ENCODE measurements at places on chromosomes 2 and 18. TPM values are rescaled to one million over a fixed set of nuclear protein-coding genes. Genes with fewer than 3 reads are reported as not detected.

DNA sequence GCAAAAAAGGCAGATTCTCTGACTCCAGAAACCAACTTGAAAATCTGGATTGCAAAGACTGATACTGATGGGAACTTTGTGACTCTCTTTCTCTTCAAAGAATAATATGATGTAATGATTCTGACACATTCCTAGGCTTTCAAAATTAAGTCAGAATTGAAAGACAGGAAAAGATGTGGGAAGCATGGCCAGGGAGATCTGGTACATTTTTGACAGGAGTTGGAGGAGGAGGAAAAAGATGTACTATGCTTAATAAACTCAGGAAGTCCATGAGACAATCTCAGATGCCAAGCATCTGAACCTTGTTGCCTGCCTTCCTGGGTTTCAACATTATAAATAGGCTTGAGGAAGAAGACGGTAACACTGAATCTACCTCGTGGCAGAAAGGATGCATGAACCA is 34.2 kb downstream of the KLF7 start:
- DNase-seq: no peak

DNA sequence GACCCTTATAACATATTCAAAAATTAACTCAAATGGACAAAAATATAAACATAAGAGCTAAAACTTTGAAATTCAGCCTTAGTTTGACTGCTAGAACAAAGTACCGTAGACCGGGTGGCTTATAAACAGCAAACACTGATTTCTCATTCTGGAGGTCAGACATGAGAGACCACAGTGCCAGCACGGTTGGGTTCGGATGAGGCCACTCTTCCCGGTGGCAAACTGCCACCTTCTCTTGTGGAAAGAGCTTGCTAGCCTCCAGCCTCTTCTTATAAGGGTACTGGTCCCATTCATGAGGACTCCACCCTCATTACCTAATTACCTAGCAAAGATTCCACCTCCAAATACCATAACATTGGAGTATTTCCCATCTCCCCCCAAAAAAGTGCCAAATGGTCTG is 91.3 kb downstream of the FAM210A start:
- no peak for DNase-seq

DNA sequence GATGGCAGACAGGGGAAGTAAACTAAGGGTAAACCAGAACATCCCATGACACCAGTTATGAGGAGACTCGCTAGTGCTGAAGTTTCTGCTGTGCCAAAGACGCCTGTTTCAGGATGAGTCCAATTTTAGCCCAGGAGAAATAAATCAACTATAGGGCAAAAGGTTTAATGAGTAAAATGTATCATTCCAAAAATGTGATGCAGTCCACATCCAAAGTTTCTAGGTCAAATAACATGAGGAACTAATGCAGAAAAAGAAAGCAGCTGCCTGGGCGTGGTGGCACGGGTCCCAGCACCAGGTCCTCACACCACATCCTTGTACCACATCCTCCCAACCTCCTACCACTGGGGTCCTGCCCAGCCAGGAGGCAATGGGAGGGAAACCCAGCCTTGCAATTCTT is 126.9 kb upstream of the CTAGE1 start:
- DNase-seq: no peak

Gene IL18RAP
- total RNA-seq: not detected

DNA sequence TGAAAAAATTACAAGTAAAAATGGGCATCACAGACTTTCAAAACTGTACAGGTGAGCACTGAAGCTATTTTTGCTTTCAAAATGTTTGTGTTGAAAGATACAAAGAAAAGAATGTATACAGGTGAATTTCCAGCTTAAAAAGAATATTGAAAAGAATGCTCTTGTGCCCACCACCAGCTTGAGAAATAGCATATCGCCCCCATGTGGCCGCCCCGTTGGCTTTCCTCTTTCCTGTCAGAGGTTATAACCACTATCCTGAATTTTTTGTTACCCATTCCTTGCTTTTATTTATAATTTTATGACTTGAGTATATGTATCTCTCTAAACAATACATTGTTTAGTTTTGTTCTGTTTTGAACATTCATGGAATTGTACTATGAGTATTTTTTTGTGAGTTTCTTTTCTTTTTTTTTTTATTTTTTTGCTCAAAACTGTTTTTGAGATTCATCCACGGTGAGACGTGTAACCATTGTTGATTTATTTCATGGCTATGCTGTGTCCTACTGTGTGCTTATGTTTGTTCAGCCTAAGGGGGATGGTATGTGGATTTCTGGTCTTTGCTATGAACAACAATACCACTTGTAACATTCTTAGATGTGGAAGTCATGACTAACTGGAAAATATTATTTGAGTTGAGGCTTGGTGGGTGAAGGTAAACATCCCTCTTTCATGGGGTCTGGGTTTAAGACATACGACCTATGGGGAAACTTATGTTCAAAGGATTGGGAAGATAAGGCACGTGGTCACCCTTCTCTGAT is 11.6 kb downstream of the TRPM8 start:
- no peak for DNase-seq

DNA sequence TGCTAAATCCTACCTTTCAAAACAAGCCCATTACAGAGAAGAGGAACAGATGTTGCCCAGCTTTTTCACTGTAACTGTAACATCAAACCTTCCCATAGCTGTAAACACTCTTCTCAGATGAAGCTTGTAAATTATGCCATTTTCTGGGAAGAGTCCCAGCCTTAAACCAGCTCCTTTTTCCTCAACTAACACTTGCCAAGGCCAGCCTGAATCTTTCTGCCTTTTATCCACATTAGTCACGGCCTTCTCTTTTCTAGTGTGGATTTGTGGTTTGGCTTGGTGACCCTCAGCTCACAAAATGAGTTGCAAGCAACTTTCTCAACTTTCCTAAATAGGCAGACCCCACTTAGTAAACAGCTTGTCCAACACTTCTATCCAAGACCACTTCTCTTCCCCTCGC is 90.2 kb downstream of the CABLES1 start:
- no peak for DNase-seq

- DNase-seq: no peak
Observed at GRCh38 chr18:48440924-48441323, 31.7 kb upstream of the ZBTB7C start.

DNA sequence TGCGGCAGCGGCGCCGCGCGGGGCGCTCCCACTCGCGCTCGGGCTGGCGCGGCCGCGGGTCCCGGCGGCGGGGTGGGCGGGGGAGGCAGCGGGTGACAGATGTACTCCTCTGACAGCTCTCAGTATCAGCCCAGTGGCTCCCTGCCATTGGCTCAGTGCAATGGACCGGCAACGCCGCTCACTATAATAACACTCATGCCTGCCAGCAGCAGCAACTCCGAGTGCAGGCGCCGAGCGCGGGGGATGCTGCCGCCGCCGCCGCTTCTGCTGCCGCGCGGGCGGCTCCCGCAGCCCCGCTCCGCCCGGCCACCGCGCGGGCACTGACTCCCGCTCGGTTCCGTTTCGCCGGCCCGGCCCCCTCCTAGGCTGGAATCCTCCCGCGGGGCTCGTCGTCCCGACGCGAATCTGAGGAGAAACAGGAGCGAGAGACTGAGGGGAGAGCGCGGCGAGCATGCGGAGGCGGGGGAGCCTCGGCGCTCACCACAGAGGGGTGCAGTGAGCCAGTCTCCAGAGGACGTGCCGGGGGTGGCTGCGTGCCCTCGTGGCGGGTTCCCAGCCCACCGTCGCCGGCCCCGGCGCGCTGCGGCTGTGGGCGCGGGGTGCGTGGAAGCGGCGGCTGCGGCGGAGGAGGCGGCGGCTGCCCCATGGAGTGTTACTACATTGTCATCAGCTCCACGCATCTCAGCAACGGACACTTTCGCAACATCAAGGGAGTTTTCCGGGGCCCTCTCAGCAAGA is at the start of gene ZNF804A:
TSS of gene ZNF804A (plus strand) at position 214 of the 738 bp plus-strand sequence. CDS start at position 645, 431 bp downstream.
- DNase-seq: peak; percentile 28

Gene DAW1
- total RNA-seq: 0.42 TPM

DNA sequence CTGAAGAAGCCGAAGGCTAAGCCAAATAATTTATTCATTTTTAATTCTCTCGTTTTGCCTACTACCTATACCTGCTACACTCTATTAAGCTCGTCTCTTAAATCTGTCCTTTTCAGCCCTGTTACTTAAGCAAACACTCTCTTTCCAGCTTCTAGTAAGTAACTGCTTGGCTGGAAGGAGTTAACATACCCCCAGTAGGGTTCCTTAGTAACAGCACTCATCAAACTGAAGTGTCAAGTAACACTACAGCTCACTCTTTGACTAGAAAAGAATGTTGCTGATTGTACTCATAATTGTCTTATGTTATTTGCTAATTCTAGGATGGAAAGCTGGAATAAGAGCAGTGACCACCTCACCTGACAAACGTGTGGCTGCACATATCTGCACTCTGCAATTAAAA is 120.0 kb upstream of the SCN7A start:
- no peak for DNase-seq

GRCh38 chr18:23220355-23220754 is 85.1 kb downstream of the CABLES1 start:
- DNase-seq: no peak

- DNase-seq: no peak
Observed at GRCh38 chr2:23691565-23691964, 235.4 kb downstream of the ATAD2B start.

Gene CDH7
- total RNA-seq: 6.5 TPM

Gene NT5C1B
- total RNA-seq: not detected

DNA sequence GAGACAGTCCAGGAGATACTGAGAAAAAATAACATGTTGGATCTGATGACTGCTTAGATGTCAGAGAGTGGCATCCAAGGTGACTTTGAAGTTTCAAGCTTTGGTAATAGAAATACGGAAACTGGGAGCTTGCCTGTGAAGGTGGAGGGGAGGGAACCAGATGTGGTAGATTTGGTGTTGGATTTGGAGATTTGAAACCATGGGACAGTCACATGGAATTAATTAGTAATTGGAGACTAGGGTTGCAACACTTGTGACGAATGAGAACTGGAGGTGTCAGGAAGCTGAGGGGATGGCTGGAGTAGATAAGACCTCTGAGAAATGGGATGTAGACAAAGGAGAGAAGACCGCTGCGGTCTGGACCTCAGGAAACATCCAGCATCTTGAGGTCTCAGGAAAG is 46.7 kb downstream of the RPL37A start:
- DNase-seq: no peak

DNA sequence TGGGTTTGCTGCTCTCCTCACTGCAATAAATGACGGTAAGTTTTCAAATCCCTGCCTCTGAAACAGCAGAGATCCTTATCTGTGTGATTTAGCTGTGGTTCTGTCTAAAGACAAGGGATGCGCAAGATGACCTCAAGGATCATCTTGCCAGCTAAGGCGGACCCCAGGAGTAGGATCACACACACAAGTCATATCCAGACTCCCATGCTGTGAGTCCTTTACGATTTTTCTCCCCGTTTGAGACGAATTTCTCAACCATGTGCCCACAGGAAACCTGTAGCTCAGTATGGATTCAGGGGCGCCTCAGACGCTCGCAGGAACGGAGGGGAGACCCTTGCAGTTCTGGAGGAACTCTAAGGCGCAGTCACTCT is 11.1 kb upstream of the DCTN1 start:
- DNase-seq: no peak

GRCh38 chr18:37675699-37676098 is 110.1 kb upstream of the CELF4 start:
- DNase-seq: no peak

DNA sequence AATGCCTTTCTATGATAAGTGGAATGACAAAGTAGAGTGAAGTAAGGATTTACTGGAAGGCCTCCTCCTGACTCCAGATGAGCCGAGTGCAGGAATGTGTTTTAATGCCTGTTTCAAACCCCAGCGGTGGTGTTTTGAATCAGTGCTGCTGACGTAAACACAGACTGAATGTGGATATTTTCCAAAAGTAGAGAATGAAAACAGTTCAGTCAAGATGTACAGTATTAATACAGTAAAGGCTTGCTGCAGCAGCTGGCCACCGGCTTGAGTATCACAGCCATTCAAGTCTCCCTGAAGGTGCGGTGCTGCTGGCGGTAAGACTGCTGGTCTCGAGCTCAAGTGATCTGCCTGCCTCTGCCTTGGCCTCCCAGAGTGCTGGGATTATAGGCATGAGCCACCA is 46.7 kb downstream of the ARHGAP28 start:
- no peak for DNase-seq

DNA sequence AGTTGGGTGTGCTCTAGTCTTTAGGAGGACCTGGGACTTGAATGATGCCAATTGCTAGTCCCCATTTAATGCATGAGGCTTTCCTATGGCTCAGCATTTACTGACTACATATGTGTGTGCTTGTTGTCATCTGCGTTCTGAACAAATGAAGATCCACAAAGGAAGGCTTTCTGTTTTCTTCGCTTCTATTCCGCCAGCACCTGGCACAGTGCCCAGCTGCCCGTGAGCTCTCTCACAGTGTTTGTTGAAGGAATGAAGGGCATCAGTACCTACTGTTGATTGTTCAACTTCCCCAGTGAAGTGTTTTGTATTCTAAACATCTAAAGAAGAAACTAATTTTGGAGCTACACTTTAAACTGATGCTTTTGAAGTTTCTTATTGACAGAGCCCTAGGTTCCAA is 122.4 kb upstream of the LINC00305 start:
- DNase-seq: no peak

- DNase-seq: no peak
Observed at GRCh38 chr2:23422089-23423061, 37.4 kb downstream of the KLHL29 start.

DNA sequence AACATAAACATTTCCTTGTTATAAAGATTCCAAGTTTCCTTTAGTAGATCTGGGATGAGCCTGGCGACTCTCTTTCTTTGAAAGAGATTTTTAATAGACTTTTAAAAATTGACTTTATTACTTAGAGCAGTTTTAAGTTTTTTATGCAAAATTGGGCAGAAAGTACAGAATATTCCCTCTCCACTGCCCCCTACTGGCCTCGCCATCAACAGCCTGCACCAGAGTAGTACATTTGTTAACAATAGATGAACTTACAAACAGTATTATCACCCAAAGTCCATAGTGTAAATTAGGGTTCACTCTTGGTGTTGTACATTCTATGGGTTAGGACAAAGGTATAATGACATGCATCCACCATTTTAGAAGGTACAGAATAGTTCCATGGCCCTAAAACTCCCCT is 3.9 kb downstream of the MAP3K19 start:
- DNase-seq: no peak

DNA sequence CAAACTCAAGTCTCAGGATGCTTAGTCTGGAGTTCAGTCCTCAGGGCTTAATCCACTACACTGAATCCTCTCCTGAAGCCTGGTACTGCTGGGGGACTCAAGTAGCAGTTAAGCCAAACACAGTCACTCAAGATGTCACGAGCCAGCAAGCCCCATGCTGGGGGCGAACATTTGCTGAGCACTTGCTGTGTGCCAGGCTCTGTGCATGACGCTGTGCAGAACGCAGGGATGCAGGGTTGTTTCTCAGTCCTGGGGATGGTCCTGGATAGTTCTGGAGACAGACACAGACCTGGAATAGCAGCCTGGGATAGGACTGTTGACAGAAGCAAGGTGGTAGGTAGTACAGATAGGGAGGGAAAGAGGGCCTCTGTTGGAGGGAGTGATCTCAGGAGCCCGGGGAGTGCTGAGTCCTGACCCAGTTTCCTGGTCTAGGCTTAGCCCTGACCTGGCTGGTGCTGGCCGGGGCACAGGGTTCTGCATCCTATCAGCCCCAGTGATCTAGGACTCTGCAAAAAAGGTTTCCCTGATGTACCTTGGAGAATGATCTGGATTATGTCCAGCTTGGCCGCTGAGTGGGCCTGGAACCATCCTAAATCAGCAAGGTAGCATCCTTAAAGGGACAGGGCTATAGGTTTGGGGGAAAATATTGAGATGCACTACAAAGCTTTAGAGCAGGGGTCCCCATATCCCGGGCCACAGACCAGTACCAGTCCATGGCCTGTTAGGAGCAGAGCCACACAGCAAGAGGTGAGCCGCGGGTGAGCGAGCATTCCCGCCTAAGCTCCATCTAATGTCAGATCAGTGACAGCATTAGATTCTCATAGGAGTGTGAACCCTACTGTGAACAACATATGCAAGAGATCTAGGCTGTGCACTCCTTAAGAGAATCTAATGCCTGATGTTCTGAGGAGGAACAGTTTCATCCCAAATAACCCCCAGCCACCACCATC is 54.7 kb upstream of the OTOF start:
- no peak for DNase-seq

Data from progenitor cell of endocrine pancreas (in vitro differentiated cells).